Stimulated activated CD4-positive, alpha-beta T cell treated with anti-CD3 and anti-CD28 coated beads, Interleukin-15, amount 100 ng/mL, for 1 hour (primary cell): ENCODE measurements at places on chromosomes 16 and 17.

GRCh38 chr16:75340741-75341491 is 89.5 kb upstream of the BCAR1 start:
- DNase-seq = no peak

- DNase-seq = no peak
Measured at GRCh38 chr17:18933102-18934058, 18.6 kb upstream of the SLC5A10 start.

DNA sequence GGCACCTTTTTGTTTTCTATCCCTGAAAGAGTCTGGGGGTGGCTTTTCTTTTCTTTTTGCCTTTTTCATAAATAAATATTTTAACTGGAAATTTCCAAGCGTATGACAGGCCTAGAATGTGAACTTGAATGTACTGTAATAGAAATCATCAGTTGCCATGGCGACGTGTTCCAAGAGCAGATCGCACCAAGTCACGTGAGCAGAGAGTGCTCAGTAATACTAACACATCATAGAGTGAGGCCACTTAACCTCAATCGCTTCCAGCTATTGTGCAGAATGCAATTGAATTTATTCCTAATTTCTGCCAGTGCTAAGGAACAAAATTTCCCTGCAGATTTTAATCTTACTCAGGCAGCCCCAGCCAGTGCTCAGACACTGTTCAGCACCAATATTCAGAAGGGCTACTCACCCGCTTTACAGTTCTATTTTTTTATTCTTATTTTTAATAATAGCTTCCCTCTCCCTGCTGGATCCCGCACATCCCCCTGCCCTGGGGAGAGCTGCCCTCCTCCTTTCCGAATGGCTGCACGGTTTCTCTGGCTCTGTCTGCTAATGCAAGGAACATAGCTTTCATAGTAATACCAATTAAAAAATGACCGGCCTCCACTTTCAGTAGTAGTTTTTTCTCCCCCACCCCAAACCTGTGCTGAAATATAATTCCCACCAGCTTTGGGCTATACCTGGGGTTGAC is 26.2 kb upstream of the PMFBP1 start:
- DNase-seq = no peak

GRCh38 chr17:80408872-80409271 is 6.1 kb upstream of the ENDOV start:
- no peak for DNase-seq

DNA sequence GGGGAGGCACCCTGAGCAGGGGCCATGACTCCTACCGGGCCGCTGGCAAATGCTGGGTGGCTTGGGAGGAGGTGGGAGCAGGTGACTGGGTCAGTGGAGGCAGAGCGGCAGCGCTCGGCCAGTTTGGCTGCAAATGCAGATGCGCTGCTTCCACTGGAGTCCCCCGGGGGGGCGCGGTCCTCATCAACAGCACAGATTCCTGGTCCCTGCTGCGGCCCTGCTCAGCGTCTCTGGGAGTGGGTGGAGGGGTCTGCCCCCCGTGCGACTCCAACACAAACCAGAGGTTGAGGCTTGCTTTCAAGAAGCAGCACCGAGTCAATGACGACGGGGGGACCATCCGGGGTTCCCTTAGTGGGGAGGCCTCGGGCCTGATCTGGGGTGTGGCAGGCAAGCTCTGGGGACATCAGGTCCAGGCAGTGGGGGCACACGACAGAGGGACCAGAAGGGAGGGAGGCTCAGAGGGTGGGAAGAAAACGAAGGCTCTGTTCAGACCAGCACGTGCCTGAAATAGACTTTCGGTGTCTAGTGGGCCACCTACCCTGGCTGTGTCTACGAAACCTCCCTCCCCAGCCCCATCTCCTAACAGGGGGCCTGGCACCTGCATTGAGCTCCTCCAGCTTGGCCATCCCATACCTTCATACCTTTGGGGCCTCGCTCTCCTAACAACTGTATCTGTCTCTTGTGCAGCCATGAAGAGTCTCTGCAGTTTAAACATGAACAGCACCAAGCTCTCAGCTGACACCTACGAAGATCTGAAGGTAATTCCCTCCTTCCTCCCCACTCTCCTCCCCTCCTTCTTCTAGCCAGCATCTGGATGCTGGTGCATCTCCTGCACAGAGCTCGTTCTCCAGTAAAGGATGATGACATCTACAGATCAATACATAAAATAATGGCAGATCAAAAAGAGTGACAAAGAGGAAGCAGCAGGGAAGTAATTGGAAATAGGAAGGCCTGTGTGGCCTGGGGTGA is 72.5 kb upstream of the PLCG2 start:
- no peak for DNase-seq

- no peak for DNase-seq
Measured at GRCh38 chr16:78957317-78958100, 643.0 kb downstream of the MAF start.

- DNase-seq = no peak
Measured at GRCh38 chr17:55418369-55419268, 3.0 kb downstream of the MMD start.

- DNase-seq = no peak
Measured at GRCh38 chr17:437545-437944, 84.9 kb upstream of the RPH3AL start.

DNA sequence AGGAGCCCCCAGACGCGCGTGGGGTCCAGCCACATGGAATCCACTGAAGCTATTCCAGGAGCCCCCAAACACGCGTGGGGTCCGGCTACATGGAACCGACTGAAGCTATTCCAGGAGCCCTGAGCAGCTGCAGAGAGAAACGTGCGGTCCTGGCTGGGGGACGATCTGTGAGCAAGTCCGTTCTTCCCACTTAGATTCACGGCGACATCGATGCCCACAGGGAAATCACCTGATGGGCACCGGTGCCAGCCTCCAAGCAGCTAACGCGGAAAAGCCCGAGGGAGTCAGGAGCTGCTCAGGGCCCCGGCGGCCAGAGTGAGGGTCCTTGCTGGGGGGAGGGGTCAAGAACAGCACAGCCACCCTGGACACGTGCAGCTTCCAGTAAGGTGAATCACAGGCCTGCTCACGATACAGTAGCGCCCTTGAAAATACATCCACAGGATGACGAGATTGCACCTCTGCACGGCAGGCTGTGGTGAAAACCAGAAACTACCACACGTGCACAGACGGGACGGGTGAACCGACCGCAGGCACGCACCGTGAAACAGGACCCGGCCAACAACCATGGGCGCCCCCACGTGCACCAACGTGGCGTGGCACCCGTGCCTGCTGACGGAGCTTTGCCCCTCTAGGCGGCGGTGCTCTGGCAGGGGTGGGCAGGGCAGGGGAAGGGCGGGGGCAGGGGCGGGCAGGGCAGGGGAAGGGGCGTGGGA is 77.7 kb upstream of the GNG13 start:
- peak; percentile 9 for DNase-seq

DNA sequence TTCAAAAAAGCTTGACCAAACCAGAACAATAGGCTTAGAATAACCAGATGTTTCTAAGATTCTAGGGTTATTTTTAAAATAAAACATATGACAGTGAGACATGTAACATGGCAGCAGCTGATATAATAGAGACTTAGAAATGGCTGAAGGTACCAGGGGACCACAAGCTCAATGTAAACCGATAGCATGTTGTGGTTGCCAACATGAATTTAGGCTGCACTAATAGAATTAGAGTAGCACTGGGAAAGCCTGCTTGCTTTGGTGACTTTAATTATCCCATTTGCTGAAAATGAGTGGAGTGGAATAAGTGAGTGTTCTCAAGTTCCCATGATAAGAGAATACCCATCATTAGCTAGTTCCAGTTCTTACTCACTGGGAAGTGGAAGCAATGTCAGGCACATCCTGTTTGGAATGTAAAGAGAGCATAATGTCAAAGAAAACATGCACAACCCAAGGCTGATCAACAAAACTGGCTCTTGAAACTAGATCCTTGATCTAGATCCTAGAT is 621.2 kb upstream of the CDH5 start:
- DNase-seq = no peak

DNA sequence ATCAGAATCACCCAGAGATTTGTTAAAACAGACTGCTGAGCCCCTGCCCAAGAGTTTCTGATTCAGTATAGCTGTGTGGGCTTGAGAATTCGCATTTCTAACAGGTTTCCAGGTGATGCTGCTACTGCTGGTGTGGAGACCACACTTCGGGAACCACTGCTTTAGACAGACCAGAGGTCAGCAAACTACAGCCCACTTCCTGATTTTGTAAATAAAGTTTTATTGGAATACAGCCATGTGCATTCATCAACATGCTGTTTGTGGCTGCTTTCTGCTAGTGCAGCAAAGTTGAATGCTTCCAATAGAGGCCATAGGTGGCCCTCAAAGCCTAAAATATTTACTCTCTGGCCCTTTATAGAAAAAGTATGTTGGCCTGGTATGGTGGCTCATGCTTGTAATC is 32.6 kb upstream of the CLEC19A start:
- no peak for DNase-seq

GRCh38 chr17:80361495-80362220 is 53.3 kb upstream of the ENDOV start:
- no peak for DNase-seq

DNA sequence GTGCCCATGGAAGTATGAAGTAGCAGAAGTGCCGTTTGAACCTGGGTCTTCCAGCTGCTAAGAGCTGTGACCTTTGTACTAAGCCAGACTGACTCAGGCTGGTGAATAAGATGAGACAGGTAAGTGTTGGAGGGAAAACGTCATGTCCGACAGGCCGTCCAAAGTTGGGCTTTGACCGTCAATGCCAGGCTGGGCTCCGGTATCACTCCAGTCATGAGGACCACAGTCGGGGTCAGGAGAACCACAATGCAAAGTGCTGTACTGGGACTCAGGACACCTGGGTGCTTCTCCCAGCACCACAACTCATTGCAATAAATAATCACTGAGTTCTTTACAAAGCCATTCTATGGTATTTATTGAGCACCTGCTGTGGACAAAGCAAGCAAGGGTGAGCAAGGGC is 268.6 kb downstream of the HAPSTR1 start:
- no peak for DNase-seq
